Smooth muscle cell of bladder (primary cell): ENCODE measurements at places on chromosomes 5 and 9. TPM values are rescaled to one million over a fixed set of nuclear protein-coding genes. Genes with fewer than 3 reads are reported as not detected.

TAS2R1 gene
- total RNA-seq: not detected in 2 replicates

ARHGEF28 gene
- total RNA-seq: 10.4 and 15.9 TPM in 2 replicates

PRR7 gene
- 2.7 and 3.0 TPM in 2 replicates for total RNA-seq

C6 gene
- total RNA-seq: 0.14 and 0.28 TPM in 2 replicates

PRDM12 gene
- not detected in 2 replicates for total RNA-seq

HSD17B4 gene
- 230 and 234 TPM in 2 replicates for total RNA-seq

IL4 gene
- not detected in 2 replicates for total RNA-seq

CD274 gene
- total RNA-seq: 0.85 and 2.2 TPM in 2 replicates
